ENCODE measurements at places on chromosomes 13 and 19.

GRCh38 chr13:110824702-110825300 is 90.1 kb downstream of the ANKRD10 start:
- DNase-seq: no peak

DNA sequence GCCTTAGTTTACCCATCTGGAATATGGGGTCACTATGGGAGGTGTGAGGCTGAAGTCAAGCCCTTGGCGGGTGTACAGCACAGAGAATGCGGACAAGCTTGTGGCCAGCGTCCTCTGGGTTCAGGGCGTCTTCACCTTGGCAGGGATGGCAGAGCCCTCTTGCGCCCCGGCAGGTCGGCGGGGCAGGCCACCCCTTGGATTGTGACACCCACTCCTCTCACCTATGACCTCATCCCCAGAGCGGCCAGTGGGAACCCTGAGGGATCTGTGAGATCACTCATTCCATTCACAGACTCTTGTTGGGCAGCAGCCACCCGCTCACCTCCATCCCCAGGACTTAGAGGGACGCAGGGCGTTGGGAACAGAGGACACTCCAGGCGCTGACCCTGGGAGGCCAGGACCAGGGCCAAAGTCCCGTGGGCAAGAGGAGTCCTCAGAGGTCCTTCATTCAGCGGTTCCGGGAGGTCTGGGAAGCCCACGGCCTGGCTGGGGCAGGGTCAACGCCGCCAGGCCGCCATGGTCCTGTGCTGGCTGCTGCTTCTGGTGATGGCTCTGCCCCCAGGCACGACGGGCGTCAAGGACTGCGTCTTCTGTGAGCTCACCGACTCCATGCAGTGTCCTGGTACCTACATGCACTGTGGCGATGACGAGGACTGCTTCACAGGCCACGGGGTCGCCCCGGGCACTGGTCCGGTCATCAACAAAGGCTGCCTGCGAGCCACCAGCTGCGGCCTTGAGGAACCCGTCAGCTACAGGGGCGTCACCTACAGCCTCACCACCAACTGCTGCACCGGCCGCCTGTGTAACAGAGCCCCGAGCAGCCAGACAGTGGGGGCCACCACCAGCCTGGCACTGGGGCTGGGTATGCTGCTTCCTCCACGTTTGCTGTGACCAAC is at the start of gene SPACA4:
Gene SPACA4 (plus strand): TSS at position 280 of the 896 bp plus-strand sequence. CDS start 237 bp downstream, at position 517.
- no peak for DNase-seq

- DNase-seq: no peak
Measured at GRCh38 chr19:4318460-4318859, 14.1 kb downstream of the FSD1 start.

GRCh38 chr19:34990578-34991192 is 9.4 kb upstream of the GRAMD1A start:
- DNase-seq: no peak

DNA sequence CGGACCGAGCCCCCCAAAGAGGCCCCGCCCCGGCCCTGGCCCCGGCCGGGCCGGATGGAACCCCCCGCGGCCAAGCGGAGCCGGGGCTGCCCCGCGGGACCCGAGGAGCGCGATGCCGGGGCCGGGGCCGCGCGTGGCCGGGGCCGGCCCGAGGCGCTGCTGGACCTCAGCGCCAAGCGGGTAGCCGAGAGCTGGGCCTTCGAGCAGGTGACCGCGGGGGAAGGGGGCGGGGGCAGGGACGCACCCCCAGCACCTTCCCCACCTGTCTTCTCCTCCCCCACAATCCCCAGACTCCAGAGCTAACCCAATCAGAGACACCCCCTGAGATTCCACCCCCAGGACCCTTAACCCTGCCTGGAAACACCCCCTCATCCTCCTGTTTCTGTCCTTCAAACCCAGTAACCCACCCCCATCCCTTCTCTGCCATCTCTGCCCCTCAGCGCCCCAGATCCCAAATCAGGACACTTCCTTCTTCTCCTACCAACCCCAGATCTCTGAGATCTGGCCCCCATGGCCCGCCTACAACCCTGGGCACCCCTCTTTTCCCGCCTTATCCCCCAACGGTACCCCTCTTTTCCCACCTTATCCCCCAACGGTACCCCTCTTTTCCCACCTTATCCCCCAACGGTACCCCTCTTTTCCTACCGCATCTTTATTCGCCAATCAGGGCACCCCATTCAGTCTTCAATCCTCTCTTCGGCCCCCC is 505 bp downstream of the ZSWIM4 start:
- DNase-seq: no peak

DNA sequence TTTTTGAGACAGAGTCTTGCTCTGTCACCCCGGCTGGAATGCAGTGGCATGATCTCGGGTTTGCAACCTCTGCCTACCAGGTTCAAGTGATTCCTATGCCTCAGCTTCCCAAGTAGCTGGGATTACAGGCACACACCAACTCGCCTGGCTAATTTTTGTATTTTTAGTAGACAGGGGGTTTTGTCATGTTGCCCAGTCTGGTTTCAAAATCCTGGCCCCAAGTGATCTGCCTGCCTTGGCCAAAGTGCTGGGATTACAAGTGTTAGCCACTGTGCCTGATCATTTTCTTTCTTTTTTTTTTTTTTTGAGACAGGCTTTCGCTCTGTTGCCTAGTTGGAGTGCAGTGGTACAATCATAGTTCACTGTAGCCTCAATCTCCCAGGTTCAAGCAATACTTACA is 28.7 kb downstream of the ZMYM5 start:
- no peak for DNase-seq

DNA sequence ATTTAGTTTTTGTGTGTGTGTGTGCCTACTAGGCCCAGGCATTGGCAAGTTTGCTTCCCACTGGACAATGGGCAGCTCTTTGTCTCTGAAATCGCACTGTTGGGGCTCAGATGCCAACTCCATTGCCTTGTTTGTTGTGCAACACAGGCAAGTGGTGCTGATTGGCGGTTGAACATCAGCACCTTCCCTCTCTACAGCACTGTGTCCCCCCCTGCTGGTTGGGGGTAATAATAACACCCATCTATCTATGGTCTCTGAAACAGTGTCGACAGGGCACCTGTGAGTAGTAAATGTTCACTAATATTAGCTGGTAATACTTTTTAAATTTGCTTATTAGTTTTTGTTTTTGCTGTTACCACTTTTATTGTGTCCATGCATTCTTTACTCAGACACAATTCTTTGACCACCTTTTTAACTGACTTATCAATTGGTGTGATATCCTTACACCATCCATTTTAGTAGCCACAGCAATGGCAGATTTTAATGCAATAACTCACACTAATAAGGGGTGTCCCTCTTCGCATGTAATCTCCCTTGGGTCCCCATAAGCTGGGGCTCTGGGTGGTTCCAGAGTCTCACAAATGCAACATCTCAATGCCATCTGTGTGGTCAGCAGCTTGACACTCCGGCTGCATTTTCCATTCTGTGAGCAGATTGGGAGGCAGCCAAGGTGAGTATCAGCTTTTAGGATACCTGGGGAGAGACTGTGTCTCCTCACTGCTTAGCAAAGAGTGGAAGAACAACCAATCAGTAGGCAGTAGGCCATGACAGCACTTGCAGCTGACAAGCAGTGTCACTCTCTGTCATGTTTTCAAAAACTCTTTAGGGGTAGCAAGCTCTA is 47.7 kb upstream of the UQCRFS1 start:
- no peak for DNase-seq

GRCh38 chr13:93248627-93249047 is 22.0 kb downstream of the GPC6 start:
- no peak for DNase-seq

GRCh38 chr19:55005684-55006488 is 32.2 kb downstream of the GP6 start:
- no peak for DNase-seq

DNA sequence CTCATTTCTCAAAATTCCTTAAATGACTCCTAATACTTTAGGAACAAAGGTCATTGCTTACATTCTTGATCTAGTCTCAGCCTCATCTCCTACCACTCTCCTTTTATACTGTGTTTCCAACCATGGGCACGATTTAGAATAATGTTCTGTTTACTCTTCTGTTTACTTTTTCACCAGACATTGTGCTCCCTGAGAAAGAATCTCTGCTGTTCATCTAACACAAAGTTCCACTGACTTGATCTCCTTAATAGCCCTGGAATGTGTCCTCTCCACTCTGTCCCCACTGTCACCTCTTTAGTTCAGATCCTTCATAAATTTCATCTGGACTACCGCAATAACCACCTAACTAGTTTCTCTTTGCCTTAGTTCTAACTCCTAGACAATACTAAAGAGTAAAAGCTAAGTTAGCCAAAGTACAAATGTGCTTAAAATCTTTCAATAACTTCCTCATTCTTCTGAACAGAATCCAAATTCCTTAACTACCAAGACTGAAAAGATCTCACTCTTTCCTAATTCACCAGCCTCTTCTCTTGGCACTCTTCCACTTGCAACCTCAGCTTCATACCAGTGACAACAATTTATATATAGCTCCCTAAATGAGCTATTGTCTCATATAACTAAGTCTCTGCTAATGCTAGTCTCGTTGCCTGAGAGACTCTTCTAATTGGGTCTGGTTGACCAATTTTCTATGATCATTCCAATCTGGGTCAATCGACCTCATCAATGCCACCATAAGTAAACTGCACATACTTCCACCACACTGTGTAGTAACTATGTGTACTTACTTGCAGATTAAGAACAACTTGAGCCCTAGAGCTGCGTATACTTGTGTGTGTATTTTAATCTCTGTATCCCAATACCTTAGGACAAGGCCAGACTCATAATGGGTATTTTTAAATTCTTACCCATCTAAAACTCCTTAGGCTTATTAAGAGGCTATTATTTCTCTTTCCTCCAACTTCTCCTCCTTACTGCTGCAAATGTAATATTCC is 179.9 kb downstream of the VWA8 start:
- no peak for DNase-seq

DNA sequence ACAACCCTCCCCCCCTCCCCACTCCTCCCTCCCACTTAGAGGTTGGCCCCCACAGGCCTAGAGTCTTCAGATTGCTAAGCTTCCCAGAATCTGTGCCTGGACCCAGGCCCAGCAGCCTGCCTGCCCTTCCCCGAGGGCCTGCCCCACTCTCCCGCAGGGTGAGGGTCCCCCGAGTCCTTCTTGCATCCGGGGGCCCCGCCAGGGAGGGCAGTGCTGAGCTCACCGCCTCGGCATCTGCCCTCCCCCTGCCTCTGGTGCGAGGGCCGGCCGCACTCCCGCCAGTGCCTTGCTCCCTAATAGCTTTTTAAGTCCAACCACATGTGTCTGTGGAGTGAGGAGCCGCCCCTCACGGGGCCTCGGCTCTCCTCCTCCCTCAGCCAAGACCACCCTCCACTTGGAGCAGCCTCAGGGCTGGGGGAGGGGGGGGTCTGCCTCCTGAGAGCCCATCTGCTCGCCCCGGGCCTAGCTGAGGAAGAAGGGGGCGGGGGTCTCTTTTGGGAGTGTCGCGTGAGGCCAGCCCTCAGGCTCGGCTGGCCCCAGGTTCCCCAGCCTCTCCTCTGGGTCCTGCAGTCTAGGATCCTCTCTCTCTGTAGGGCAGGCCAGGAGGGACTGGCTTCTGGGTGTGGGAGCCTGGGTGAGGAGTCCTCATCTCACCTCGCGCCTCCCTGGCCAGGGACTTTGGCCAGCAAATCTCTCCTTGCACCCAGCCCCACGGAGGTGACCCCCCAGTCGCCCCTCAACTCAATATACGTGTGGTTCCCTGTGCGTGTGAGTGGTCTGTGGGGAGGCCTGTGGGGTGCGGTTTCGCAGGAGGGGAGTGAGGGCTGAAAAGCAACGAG is 47.2 kb downstream of the LYL1 start:
- DNase-seq: no peak

DNA sequence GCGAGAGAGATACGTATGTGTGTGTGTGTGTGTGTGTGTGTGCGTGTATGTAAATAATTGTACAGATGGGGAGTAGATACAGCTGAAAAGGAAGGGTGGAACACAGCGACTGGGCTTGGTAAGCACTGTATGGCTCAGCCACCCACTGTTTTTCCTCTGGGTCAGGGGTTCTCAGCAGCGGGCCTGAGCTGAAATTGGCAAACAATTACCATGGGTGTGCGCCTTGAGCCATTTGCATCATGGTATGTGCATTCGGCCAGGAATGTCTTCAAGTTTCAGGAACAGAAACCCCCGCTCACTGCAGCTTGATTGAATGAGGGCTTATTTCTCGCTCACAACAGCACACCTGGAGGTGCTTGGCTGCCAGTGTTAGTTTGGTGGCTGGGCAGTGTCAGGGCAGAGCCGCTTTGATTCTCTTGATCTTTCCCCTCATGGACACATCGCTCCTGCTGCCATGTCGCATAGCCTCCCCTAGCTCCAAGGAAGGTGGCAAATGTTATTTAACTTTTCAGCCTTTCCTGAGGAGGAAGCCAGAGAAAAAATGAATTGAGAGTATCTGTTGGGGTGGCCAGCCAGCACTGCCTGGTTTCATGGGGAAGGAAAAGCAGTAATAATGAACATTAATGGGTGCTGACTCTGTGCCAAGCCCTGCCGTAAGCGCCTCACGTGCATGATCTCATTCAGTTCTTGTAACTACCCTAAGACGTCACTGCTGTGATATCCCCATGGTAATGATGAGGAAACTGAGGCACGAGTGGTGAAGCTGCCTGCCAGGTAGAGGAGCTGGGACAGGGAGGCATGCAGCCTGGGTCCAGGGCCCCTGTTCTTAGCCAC is 126.9 kb downstream of the SIPA1L3 start:
- no peak for DNase-seq

DNA sequence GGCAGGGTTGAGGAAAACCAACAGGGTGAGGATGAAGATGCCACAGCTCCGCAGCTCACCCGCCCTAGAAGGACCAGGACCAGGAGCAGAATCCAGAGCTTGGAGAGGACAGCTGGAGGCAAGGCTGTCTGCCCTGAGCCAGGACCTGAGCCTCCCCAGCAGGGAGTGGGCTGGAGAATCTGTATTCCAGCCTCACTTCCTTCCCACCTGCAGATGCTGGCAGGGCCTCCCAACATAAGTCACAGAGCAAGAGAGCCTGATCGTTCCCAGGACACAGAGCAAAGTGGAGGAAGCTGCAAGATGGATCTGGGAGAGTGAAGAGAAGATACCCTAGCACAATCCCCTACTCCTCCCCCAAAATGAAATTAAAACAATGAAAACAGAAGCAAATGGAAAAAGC is 61.7 kb upstream of the WASF3 start:
- DNase-seq: no peak

DNA sequence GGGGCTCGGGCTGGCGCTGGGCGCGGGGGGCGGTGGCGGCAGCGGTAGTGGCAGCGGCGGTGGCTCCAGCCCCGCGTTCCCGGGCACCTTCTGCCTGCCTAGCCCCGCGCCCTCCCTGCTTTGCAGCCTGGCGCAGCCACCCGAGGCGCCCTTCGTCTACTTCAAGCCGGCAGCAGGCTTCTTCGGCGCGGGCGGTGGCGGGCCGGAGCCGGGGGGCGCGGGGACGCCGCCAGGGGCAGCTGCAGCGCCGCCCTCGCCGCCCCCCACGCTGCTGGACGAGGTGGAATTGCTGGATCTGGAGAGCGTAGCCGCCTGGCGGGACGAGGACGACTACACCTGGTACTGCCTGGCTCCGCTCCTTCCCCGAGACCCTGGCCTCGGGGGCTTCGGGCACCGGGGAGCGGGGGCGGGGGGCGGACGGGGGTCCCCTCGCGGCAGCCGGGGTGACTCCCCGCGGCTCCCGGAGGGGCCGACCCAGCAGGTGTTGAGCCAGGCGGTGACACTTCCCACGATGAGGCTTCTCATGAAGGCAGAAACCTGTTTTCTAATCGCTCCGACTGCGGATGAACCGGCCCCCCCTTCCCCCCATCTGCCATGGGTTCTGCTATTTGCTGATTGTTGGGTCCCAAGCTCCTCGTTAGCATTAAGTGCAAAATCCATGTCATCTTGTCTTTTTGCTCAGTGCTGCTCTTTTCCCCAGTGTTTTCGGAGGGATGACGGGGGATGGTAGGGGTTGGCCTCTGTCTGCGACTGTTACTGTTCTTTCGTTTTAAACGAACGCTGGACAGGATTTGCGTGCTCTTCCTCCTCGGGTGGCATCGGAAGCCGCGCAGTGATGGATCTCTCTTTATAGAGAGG is 943 bp downstream of the SLAIN1 start:
- DNase-seq: peak; percentile 26

GRCh38 chr19:17687141-17687856 is 855 bp downstream of the UNC13A start:
- no peak for DNase-seq
